ENCODE measurements at places on chromosomes 6 and 20.

- peak; percentile 41 for ATAC-seq
These were observed 124.8 kb downstream of the HIVEP1 start for GRCh38 chr6:12136905-12137304.

DNA sequence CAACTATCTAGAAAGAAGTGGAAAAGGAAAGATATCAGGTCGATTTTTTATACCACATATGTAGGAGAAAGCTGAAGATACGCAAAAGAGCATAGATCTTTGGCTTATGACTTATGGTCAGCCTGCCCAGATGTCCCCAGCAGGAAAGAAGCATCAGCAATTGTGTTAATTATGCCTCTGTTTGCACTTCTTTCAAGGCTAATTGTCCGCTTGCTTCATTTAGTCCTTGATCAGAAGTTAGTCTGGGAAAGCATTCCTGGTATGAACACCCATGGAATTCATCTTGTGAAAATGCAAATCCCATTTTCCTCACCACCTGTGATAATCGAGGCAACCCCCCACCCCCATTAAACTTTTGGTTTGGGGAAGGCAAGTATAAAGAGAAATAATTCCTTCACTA lies 62.8 kb downstream of the ATP9A start:
- ATAC-seq, result no peak

DNA sequence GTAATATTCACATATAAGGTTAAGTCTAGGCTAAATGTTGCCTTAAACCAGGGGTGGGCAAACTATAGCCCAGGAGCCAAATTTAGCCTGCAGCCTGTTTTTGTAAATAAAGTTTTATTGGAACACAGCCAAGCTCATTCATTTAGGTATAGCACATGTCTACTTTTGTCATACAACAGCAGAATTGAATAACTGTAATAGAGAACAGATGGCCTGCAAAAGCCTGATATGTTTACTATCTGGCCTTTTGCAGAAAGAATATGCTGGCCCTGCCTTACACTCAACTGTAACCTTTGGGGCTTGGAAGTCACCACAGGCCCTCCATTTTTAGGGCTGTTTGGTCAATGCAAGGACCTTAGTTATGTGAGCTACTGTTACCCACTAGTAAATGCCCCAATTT lies 17.7 kb upstream of the BCLAF1 start:
- peak; percentile 67 for ATAC-seq

- no peak for ATAC-seq
These were observed 23.9 kb downstream of the ARMC2 start for GRCh38 chr6:108872141-108872557.

DNA sequence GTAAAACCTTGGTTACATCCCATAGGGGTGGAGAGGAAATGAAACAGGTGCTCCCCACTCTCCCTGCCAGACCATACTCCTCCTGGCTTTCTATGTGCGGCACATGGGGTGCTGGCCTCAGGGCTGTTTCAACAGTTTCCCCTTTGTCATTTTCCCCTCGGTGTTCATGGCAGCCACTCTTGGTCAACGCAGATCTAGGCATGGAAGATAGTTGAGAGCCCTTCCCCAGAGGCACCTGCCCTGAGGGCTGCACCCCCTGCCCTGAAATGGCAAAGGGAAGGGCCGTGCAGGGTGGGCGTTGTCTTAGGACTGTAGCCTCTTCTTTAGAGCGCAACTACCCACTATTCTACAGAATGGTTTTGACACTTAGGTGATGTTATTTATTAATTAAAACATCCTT lies 4.4 kb downstream of the CST1 start:
- no peak for ATAC-seq

GRCh38 chr6:34249469-34250261 lies 859 bp upstream of the SMIM29 start:
- ATAC-seq, result peak; percentile 48

DNA sequence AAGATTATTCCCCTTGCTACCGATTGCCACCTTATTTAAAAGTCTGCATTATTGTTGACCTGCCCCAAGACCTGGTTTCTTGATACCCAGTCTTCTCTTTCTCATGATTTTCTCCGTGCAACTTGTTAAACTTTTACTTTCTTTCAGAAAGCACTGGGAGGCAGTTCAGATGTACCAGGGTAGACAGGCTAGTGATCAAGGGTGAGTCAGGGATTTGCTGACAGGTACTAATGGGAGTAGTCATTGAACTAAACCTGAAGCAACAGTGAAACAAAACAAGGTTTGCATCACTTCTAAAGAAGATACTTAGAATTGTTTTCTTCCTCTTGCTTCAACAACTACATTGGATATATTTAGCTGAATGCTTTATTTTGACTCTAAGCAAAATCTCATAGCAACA lies 124.4 kb downstream of the KCNQ5 start:
- peak; percentile 60 for ATAC-seq

DNA sequence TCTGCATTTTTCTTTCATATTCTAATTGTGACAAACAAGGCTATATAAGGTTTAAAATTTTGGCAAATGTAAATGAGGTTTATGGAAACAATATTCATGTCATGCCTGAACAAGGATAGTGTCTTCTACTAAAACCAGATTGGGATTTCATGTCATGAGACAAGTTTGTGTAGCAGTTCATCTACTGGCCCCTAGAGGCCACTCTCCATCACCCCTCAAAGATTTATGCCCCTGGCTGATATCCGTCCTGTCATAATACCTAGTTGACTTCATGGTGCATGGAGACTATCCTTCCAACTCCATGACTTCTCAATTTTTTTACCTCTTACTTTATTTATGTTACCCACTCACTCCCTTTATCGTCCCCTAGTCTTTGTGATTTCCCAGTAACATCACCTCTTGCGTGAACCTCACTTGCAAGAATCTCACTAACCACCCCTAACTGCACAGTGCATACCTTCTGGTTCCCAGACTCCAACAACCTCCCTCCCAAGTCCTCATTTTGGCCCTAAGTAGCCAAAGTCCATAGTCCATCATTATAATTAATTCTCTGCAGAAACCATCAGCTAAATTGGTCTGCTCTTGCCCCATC lies 179.8 kb downstream of the TASP1 start:
- ATAC-seq, result peak; percentile 71

GRCh38 chr20:51610111-51610510 lies 67.6 kb upstream of the NFATC2 start:
- ATAC-seq, result no peak

DNA sequence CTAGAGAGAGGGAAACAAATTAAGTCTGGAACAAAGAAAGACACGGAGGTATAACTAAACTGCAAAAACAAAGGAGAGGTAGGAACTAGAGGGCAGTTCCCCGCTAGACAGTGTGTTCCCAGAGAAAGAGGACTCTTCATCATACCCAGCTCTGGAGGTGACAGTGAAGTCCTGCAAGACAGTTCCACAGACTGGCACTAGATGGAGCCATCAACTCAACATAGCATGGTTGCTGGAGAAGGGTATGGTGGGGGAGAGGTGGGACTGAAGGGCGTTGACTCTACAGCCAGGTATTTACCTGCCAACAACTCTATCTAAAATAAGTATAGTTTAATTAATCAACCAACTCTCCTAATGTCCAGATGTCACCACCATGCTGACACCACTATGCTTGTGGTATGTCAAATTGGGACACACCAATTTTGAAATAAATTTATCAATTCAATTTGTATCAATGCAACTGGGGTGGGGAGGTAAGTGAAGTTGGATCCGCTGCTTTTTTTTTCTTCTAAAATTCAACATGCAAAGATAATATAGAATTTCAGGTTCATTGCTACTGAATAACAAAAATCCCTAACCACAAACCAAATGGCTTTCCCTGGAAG lies 9.7 kb downstream of the BACH2 start:
- no peak for ATAC-seq

DNA sequence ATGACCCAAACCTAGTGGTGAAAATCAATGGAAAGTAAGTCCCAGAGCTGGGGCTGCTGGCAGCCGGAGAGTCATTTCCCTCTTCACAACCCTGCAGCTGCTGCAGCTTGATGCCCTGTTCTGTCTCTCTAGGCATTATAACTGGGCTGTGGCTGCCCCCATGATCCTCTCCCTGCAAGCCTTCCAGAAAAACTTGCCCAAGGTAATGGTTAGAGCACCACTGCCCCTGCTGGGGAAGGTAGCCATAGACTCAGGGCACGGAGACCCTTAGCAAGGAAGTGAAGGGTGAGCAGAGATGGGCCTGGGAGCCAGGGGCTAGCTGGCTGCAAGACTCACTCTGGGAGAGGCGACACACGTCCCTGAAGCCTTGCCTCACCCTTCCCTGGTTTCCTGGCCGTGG lies 12.0 kb downstream of the LPIN3 start:
- ATAC-seq, result no peak

- ATAC-seq, result peak; percentile 99
These were observed at the start of gene CSNK2A1 for GRCh38 chr20:543369-544152. Gene CSNK2A1, minus strand, starts transcription at chr20:543790. Its CDS starts 35,239 bp downstream, at chr20:508551.

GRCh38 chr20:22346716-22347115 lies 237.7 kb downstream of the FOXA2 start:
- ATAC-seq, result no peak

- no peak for ATAC-seq
These were observed 255.4 kb upstream of the STXBP5 start for GRCh38 chr6:146948790-146949342.

GRCh38 chr20:62394248-62395245 lies 7.6 kb downstream of the RPS21 start:
- ATAC-seq, result no peak

- ATAC-seq, result no peak
These were observed 118.8 kb downstream of the TINAG start for GRCh38 chr6:54426995-54427394.

DNA sequence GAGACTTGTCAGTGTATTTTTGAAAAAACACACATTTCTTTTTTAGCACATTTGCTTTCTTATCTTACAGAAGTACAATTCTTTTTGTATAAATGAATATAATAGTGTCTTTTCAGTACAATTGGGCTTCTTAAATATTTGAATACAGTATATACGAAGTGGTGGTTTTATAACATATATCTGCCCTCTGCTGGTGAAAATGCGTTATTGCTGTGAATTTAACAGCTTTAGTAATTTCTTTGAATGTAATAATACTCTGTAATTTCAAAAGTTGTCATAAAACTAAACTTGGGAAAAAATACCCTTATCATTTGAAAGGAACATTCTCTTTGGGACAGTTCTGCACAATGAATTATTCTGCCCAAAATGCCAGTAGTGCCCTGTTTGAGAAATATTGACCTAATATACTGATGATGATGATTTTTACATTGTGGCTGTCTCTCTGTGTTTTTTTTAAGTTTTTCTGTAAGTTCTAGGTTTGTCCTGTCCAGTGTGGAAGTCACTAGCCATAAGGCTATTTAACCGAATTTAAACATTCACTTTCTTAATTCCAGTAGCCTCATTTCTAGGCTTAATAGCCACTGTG lies 19.0 kb downstream of the SMAP1 start:
- ATAC-seq, result peak; percentile 61

DNA sequence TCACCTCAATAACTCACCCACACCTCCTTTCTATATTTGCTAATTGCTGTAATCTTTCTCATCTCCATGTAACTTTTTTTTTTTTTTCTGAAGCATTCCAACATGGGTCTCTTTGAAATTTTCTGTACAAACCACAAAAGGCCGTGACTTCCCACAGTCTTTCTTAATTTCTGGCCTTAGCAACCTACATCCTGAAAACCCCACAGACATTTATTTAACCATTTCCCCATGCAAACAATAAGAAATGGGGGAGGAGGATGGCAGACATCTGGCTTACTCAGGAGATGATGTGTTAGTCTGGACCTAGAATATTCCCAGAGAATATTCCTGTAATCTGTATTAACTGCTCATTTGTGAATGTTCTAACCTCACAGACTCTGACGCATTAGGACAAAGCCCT lies 57.6 kb downstream of the MEP1A start:
- ATAC-seq, result no peak

DNA sequence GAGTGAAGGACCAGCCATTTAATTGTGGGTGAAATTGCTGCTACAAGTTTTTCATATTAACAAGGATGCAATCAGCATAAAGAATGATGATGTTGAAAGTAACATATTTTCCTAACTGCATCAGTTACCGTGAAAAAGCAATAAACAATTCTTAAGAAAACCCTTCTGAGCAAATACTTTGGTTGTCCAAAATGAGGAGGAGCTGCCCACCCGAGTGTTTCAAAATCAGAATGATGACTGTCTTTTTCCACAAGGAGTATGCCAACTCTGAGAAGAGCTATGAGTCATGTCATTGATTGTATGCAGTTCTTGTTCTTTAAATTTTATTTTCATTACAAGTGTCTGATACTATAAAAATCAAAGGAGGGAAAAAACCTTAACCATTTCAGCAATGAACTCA lies 470.5 kb downstream of the COL12A1 start:
- ATAC-seq, result no peak

- no peak for ATAC-seq
These were observed 97.9 kb downstream of the ISM1 start for GRCh38 chr20:13318871-13319521.

- ATAC-seq, result peak; percentile 73
These were observed 3.8 kb downstream of the SPAG4 start for GRCh38 chr20:35619196-35620095.

DNA sequence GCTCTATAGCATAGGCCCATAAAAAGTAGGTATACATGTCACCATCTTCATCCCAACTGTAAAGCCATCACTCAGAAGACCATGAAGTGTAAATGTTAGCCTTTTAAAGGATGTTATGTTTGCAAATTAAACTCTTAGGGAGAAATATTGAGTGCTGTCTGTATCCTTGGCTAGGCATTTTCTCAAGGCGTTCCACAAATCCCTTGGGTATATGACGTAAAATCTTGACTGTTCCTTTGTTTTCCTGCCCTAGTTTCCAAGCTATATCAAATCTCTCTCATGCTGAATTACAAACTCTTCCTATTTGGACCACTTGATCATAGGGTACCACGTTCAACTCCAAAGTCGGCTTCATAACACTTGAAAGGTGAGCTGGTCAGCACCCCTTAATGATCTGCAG lies 486.2 kb downstream of the HDGFL1 start:
- no peak for ATAC-seq

- ATAC-seq, result no peak
These were observed 40.0 kb upstream of the OPN5 start for GRCh38 chr6:47741807-47742206.
